Glutamatergic neuron (in vitro differentiated cells): ENCODE measurements at places on chromosomes 2 and 18. TPM values are rescaled to one million over a fixed set of nuclear protein-coding genes. Genes with fewer than 3 reads are reported as not detected.

- peaks cover 2% of the 10 kb centered on the region for H3K27me3 ChIP-seq
- H3K27ac ChIP-seq = no peak overlapping the region
- no peak overlapping the region for H3K4me3 ChIP-seq
- no peaks in the 10 kb centered on the region for H3K36me3 ChIP-seq
- peaks cover 6% of the 10 kb centered on the region for H3K4me1 ChIP-seq
- no peak for DNase-seq
Observed at GRCh38 chr18:65523461-65523860, 227.4 kb upstream of the CDH7 start.

GRCh38 chr2:10237392-10238321 lies 65.0 kb upstream of the HPCAL1 start:
- peaks cover 7% of the 10 kb centered on the region for H3K27me3 ChIP-seq

ITGA4 gene
- total RNA-seq = 5.4 TPM

DNA sequence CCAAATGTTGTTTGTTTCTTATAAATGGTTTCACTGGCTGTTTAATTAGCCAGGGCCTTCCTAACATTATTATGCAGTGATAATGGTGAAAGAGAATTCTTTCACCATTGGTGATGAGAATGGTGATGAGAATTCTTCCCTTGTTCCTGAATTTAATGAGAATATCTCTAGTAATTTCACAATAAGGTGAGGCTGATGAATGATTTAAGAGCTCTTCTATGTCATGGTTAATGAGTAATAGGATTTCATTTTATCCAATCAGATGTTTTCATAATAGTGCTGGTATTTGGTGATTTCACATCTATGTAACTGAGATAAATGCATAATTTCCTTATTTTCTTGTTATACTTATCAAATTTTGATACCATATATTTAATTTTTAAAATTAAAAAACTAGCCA lies 535.7 kb upstream of the ZEB2 start:
- H3K27me3 ChIP-seq = no peaks in the 10 kb centered on the region
- no peaks in the 10 kb centered on the region for H3K36me3 ChIP-seq
- no peak overlapping the region for H3K4me3 ChIP-seq

ADCYAP1 gene
- 16.9 TPM for total RNA-seq

DNA sequence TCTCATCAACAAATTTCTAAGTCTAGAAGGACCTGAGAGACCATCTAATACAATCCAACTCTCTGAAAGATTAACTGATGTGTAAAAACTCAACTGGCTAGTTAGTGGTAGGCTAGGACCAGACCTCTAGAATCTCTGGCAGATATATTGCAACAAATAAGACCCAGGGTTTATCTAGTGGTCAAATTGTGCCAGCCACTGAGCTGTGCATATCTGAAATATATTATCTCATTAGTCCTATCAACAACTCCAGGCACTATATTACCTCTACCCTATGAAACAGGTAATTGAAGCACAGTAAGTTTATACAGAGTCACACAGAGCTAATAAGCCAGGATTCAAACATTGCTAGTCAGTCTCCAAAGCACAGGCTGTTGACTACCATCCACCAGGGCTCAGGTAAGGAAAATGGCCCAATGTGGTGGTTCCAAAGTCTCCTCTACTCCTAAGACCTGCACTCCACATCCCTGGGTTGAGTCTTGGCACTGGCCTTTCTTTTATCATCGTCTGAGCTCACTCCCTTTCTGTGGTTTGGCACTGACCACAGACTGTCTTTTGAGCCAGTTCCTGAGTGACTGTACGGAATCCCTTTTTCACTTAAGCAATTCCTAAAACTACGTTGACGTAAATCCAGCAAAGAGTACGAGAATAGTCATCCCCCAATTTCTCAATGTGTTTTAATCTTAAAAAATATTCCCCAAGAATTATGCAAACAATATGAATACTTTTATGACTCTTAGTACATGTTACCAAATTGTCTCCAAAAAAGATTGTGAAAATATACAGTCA lies 11.9 kb upstream of the PID1 start:
- H3K27me3 ChIP-seq = no peaks in the 10 kb centered on the region
- H3K36me3 ChIP-seq = no peaks in the 10 kb centered on the region
- H3K27ac ChIP-seq = no peak overlapping the region
- no peaks in the 10 kb centered on the region for H3K4me1 ChIP-seq

APOB gene
- not detected for total RNA-seq

NYAP2 gene
- total RNA-seq = 0.32 TPM

DNA sequence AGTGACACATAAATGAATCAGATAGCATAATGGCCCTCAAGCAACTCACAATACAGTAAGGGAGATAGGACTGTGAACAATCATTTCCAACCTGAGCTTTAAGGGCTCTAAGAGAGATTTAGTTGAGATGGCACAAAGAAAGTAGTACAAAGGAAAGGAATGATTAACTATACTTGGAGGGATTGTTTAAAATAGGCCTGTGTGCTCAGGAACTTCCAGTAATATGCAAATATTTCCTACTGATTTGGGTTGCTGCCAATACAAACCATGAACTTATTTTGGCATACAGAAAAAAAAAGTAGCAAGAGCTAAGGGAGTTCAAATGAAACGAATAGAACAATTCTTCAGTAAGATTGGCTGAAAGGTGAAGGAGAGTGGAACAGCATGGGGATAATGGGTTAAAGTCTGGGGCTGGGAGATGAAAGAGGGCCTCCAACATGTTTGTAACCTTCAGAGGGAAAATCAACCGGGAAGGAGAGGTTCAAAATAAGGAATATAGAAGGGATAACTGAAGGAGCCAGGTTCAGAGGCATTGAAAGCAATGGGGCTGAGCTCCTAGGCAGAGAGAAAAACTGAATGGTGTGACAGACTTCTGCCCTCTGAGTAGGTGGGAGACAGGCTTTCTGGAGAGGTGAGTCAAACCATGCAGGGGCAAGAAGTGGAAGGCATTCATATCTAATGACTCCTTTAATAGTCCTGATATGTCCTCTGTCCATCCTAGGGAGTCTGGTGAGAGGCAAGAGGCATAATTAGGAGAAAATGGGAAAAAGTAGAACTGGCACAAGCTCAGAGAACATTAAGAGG lies 83.5 kb downstream of the DNAH7 start:
- no peak overlapping the region for H3K27ac ChIP-seq
- H3K4me3 ChIP-seq = no peak overlapping the region
- no peak for DNase-seq
- H3K27me3 ChIP-seq = no peaks in the 10 kb centered on the region
- H3K4me1 ChIP-seq = no peaks in the 10 kb centered on the region
- H3K36me3 ChIP-seq = peaks cover 3% of the 10 kb centered on the region

GDF7 gene
- total RNA-seq = not detected

- peaks cover 3% of the 10 kb centered on the region for H3K27me3 ChIP-seq
- H3K36me3 ChIP-seq = no peaks in the 10 kb centered on the region
- H3K27ac ChIP-seq = no peak overlapping the region
Observed at GRCh38 chr2:65622499-65622898, 190.1 kb upstream of the SPRED2 start.

- no peaks in the 10 kb centered on the region for H3K36me3 ChIP-seq
- no peak for DNase-seq
- H3K27me3 ChIP-seq = peaks cover 15% of the 10 kb centered on the region
- H3K4me3 ChIP-seq = peak overlapping the region; percentile 98
- H3K4me1 ChIP-seq = peaks cover 35% of the 10 kb centered on the region
Observed at GRCh38 chr2:136767030-136767429, 1.7 kb downstream of the THSD7B start.

DNA sequence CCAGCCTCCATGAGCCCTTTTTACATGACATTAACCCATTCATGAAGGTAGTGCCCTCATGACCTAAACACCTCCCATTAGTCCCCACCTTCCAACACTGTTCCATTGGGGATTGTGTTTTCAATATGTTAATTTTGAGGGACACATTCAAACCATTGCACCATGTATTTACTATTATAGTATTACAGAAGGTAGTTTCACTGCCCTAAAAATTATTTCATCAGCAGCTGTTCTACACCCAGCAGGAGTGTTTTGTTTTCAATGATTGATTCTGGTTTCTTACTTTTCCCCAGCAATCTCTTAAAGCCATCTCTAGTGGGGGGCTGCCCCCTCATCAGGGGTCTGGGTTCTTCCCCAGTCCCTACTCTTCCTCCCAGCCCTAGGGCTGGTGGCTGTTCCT lies 71.9 kb downstream of the CERS6 start:
- no peaks in the 10 kb centered on the region for H3K36me3 ChIP-seq
- no peaks in the 10 kb centered on the region for H3K27me3 ChIP-seq
- H3K4me3 ChIP-seq = no peak overlapping the region
- H3K4me1 ChIP-seq = peaks cover 69% of the 10 kb centered on the region
- H3K27ac ChIP-seq = no peak overlapping the region

MAP3K19 gene
- not detected for total RNA-seq

TYMS gene
- 15.5 TPM for total RNA-seq

DNA sequence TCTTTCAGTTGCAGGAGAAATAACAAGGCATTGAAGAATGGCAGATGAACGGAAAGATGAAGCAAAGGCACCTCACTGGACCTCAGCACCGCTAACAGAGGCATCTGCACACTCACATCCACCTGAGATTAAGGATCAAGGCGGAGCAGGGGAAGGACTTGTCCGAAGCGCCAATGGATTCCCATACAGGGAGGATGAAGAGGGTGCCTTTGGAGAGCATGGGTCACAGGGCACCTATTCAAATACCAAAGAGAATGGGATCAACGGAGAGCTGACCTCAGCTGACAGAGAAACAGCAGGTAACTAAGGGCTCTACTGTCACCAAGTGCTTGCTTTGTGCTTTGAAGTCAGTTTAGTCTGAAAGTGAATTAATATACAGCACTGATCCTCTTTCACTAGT lies 118.5 kb upstream of the UNC80 start:
- peaks cover 2% of the 10 kb centered on the region for H3K4me1 ChIP-seq
- no peak overlapping the region for H3K4me3 ChIP-seq
- no peaks in the 10 kb centered on the region for H3K27me3 ChIP-seq
- no peak for DNase-seq
- H3K36me3 ChIP-seq = no peaks in the 10 kb centered on the region

DNA sequence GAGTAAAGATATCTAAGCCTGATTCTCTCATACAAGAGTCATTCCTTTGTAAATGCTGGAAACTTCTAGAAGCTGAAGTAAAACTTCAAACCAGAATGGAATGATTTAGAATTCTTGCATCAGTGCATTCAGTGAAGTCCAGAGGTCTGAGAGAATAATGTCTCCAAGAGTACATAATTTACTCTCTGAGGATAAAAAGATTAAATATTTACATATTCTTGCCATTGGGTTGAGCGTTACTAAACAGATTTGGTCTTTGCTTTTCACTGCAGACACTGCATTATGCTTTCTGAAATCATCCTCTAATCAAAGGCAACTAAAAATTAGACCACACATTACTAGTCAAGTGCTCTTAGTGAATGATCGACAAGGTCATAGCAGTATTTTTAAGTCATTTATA lies 26.5 kb upstream of the KANSL1L start:
- no peaks in the 10 kb centered on the region for H3K4me1 ChIP-seq
- DNase-seq = no peak
- no peak overlapping the region for H3K4me3 ChIP-seq
- H3K27ac ChIP-seq = no peak overlapping the region
- H3K36me3 ChIP-seq = no peaks in the 10 kb centered on the region

TFCP2L1 gene
- 0.07 TPM for total RNA-seq

GRCh38 chr18:53911200-53911599 lies 313.3 kb downstream of the MBD2 start:
- no peak for DNase-seq
- H3K27ac ChIP-seq = no peak overlapping the region
- no peaks in the 10 kb centered on the region for H3K4me1 ChIP-seq
- H3K27me3 ChIP-seq = no peaks in the 10 kb centered on the region
- H3K4me3 ChIP-seq = no peak overlapping the region

DNA sequence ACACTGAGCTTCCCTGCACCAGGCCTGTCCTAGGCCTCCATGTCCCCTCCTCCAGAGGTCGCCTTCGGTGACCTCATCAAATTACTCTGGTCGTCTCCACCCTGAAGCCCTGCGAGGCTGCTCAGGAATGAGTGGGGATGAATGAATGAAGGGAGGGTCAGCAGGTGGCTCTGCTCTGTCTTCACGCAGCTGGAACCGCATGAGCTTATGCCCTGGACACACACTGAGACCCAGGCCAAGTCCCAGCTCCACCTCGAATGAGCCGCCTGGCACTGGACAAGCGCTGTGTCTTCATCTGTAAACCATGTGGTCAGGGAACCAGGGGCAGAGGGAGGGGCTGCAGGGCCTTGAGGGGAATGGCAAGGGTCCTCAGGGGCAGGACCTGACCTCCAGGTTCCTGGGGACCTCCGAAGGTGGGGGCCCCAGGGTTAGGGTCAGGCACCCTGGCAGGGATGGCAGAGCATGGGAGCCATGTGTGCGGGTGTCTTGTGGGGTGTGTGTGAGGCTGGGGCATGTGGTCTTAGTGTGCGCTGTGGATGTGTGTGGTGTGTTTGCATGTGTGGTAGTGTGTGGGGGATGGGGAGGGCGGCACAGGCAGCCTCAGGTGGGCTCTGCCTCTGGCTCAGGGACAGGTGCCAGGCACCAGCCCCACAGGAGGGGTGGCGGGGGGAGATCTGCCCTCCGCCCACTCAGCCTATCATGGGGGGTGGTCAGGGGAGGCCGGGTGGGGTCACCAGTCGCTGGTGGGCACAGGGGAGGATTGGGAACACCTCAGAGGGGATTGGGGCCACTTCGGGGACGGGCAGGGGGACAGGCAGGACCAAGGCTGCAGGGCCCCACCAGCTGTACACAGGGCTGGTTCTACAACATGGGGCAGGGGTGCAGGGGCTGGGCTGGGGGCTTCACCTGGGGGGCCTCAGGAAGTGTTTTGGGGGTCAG lies 13.9 kb downstream of the ODC1 start:
- no peak for DNase-seq
- H3K27me3 ChIP-seq = peaks cover 3% of the 10 kb centered on the region
- H3K4me3 ChIP-seq = no peak overlapping the region
- peaks cover 7% of the 10 kb centered on the region for H3K4me1 ChIP-seq
- no peaks in the 10 kb centered on the region for H3K36me3 ChIP-seq

DNA sequence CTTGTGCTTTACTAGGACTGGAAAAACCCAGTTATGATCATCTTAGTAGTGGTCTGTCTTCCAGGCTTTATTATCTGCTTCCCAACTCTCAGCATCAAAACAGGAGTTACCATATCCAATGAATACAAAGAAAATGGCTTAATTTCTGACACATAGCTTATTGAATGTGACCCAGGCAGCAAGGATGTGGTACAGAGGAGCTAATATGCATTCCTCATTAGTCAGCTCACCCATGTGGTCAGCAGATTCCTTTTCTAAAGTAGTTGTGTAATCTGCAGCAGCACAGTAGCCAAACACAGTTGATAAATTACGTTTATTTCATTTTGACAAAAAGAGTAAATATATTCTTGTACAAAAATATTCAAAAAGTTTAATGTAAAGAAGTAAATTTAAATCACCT lies 43.6 kb downstream of the TSPYL6 start:
- H3K27ac ChIP-seq = no peak overlapping the region
- DNase-seq = no peak
- peaks cover 2% of the 10 kb centered on the region for H3K27me3 ChIP-seq
- no peaks in the 10 kb centered on the region for H3K4me1 ChIP-seq

DNA sequence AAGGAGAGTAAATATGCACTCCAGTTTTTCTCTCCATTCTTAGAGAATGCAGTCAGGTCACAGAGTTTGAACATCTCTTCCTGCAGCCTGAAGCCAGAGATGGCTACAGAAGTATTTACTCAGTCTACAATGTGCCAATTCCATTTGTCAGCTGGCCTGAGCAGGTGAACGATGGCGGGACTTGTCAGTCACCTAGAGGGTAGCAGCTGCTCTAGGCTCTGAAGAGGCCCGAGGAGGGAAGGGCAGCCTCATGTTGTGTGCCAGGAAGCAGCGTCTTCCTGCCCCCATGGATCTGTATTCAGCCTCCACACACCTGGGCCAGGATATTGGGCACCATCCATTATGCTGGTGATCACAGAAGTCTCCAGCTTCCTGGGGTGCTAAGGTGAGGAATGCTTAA lies 316.7 kb upstream of the CHAC2 start:
- DNase-seq = no peak
- H3K27me3 ChIP-seq = no peaks in the 10 kb centered on the region
- no peak overlapping the region for H3K27ac ChIP-seq
- H3K4me1 ChIP-seq = no peaks in the 10 kb centered on the region
